ENCODE measurements at places on chromosomes 4 and X.

DNA sequence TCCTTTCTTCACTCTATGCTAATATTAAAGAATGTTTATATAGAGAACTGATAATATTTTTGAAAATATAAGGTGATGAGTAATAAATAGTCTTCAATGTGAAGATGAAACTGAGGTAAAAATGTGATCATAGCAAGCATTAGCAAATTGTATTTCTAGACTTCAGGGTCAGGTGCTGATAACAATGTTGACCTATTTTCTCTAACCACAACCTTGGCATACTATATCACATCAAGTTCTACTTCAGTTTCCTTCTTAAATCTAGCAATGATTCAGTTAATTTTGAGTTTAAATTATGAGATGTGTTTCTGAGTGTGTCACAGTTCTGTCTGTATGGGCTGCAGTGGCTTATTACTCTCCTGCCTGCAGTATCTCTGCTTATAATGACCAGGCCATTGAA is 209.4 kb downstream of the RAPGEF2 start:
- no peak for DNase-seq

DNA sequence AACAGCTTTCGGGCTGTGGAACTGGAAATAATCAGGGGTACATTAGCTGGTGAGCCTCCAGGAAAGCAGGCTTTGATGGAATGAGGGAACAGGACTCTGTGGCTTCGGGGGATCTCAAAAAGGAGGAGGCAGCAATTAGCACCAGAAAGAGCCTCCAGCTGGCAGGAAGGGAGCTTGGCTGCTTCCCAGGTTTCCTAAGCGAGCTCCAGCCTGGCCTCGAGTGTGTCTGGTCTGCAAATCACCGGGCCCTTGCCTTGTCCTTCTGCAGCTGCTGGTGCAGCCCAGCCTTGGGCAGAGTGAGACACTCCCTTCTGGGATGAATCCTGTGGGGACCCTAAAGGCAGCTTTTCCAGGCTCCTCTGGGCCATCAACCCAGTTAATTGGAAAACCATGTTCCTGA is 10.7 kb upstream of the PDHA1 start:
- DNase-seq = no peak

GRCh38 chr4:113090954-113091353 is 41.5 kb downstream of the ANK2 start:
- no peak for DNase-seq

DNA sequence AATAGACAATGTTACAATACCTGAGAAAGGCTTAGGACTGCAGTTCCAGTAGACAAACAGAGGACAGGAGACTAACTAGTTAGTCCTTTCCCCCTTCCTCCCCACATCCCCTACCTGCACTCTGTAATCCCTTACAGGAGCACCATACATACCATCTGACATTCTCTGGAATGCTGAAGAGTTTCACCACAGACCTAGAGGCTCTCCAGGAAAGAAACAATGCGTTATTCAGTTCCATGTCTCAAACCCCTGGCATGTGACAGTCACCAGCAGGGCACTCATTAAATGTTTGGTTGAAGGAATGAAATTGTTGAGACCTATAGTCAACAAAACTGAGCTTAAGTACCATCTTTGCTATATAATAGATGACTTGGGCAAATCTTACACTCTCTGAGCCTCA is 100.2 kb upstream of the USP38 start:
- DNase-seq = no peak

GRCh38 chr4:138675685-138676084 is 339.9 kb upstream of the NOCT start:
- DNase-seq = no peak
